Activated CD8-positive, alpha-beta memory T cell treated with anti-CD3 and anti-CD28 coated beads, Interleukin-2, amount 50 U/mL, for 4 hours (primary cell): ENCODE measurements at places on chromosomes 2 and 18.

GRCh38 chr18:64659196-64659595 is 510.3 kb upstream of the LINC00305 start:
- DNase-seq, result no peak

DNA sequence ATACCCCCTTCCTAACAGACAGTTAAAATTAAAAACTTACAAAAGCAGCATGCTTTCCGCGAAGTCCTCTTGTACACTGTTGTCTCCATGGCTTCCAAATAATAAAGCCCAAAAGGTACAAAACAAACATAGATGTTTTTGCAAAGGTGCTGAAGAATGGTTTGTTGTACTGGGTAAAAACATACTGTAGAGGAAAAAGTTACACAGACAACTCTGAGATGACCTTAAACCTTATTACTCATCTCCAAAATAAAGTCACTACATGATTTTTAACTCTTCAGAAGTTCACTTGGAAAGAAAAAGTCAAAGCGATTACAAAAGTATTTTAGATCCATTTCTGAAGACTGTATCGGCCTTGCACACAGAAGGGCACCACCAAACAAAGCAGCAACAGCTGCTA is 6.1 kb downstream of the SLC35F5 start:
- DNase-seq, result no peak

DNA sequence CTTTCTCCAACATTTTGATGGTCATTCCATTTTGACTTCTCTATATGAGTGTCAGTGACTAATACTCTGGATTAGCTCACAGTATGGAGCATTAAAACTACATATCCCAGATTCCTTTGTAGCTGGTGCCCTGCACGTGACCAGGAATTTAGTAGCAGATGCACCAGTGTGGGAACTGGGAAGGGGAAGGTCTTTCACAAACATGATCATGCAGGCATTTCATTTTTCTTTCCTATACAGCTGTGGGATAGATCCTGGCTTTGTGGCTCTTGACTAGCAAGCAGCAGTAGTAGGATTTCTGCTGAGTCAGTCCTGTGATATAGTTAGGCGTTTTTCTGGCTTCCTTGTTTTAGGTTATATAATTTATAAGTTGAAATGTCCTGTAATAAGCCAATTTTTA is 971.0 kb upstream of the CDH2 start:
- DNase-seq, result no peak

DNA sequence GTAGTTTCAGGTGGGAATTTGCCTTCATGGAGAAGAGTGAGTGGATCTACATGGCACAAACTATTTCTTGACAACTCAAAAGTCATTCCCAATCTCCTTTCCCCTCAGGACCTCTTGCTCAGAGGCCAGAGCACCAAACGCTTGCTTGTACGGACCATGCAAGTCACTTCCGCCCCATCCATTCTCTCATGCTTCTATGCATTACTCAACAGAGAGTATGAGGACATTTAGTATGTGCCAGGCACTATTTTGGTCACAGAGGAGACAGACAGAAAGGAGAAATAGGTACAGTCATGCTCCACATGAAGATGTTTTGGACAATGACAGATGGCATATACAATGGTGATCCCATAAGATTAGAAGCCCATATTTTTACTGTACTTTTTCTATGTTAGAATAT is 117.5 kb downstream of the ACTR3 start:
- no peak for DNase-seq

DNA sequence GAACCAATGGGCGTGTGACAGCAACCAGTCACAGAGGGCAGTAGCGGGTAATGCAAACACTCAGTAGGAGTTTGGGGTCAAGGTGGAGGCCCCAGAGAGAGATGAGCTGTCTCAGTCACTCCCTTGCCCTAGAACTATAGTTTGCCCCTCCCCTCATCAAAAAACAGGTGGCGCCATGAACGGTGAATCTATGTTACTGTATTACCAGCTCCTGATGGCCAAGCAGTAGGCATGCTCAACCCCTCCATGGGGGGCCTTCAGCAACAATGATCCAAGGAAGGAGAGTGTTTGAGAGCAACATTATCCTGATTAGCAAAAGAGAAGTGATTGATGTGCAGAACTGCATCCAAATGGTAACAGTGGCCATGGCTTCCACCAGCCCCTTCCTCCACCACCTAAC is 30.4 kb downstream of the TRABD2A start:
- no peak for DNase-seq

GRCh38 chr2:16927398-16927797 is 261.8 kb upstream of the CYRIA start:
- DNase-seq, result no peak

DNA sequence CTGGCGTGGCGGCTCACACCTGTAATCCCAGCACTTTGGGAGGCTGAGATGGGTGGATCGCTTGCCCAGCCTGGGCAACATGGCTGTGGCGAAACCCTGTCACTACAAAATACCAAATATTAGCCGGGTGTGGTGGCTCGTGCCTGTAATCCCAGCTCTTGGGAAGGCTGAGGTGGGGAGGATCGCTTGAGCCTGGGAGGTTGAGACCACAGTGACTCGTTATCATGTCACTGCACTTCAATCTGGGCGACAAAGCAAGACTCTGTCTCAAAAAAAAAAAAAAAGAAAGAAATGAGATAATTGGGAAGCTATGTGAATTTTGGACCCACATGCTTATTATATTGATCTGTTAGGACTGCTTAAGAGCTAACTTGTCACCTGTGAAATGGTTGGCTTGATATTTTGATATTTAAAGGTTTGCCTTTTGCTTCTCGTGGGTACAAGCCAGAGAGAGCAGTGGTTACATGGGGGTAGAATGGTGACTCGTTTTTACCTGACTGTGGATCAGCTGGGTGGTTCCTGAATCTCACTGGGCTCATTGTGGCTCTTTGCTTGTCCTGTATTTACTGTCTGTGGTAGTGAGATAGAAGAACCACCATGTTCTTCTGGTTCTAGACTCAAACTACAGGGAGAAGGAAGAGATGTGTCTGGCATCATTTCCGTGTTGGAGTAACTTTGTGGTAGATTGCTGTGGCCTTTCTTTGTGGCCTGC is 28.9 kb downstream of the ZNF532 start:
- DNase-seq, result no peak

DNA sequence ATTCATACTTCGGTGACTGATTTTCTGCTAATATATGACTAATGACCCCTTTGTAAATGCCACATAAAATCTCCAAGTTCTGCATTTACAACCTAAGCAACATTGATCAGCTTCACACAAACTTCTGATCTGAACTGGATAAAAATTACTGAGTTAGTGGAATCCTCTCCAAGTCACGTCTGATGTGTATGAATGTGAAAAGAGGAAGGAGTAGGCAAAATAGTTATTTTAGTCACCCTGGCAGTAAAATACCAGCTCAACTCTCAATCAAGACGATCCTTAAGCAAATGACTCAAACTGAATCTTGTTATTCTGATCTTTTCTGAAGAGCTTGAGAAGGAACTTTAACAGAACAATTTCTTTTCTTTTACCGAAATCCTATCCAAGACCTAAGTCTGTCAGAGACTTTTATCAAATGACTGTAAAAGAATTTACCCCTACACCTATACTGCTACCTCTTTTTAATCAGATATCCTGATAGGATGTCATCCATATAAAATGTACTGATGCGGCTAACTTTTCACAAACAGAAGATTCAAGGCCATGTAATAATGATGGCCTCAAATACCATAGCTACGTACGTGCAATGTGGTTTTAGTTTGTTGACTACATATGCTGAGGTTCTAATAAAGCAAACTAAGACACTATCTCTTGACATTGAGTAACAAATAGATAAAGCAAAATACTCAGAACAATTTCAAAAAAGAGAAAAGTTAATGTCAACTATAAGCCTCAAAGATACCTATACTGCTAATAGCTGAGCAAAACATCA is 23.7 kb downstream of the CUL3 start:
- no peak for DNase-seq

DNA sequence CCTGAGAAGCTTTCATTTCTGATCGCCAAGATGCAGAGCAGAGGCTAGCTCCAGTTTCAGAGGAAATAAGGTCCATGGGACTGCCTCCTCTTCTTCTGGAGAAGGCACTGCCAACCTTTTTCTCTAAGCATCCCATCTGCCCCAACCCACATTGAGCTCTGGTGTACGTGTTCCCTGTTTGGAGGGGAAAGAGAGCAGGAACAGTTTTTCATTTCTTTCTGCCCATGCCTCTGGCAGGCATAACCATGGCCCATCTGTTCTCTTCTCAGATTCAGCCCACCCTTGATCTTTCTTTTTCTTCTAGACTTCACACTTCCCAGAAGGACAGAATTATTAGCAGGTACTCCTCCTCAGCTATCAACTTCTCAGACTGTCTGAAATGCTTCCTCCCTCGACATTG is 1110.3 kb upstream of the KLHL29 start:
- no peak for DNase-seq

- DNase-seq, result no peak
These were observed 968 bp upstream of the RALBP1 start for GRCh38 chr18:9474108-9474982.

- no peak for DNase-seq
These were observed 605.2 kb downstream of the NR4A2 start for GRCh38 chr2:155727187-155727895.

DNA sequence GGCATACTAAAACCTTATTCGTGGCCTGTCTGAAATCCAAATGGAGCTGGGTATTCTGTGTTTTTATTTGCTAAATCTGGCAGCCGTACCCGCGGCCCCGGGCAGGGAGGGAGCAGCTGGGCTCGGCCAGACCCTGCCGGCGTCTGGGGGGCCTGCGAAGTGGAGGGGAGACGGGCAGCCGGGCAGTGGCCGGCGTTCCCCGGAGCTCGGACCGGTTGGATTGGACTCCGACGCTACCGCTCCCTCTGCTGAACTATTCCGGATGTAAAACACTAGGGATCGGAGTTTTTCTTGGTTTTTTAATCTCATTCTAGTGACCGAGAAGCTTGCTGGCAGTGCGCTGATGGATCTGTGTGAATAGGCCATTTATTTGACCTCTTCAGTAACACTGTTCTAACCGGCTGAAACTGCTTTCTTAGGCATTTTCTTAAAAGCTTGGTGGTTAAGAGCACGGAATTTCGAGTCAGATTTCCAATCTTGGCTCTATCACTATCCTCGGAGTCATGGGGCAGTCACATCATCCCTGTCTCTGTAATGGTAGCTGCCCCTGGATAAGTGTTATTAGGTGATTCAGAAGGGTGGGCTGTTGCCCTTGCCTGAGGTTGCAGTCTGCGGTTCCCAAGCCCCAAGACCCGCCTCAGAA is 694 bp downstream of the UNC50 start:
- DNase-seq, result no peak

- no peak for DNase-seq
These were observed 31.2 kb downstream of the ASB1 start for GRCh38 chr2:238457927-238458324.

DNA sequence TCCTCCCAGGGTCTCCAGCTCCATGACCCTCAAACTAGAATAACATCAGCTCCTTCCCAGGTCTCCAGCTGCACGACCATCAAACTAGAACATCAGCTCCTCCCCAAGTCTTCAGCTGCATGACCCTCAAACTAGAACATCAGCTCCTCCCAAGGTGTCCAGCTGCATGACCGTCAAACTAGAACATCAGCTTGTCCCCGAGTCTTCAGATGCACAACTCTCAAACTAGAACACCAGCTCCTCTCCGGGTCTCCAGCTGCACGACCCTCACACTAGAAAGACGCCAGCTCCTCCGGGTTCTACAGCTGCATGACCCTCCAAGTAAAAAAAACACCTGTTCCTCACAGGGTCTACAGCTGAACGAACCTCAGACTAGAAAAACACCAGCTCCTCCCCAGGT is 312.9 kb upstream of the TFPI start:
- DNase-seq, result no peak

- DNase-seq, result no peak
These were observed 1123.7 kb downstream of the TDRD15 start for GRCh38 chr2:22247466-22247865.

DNA sequence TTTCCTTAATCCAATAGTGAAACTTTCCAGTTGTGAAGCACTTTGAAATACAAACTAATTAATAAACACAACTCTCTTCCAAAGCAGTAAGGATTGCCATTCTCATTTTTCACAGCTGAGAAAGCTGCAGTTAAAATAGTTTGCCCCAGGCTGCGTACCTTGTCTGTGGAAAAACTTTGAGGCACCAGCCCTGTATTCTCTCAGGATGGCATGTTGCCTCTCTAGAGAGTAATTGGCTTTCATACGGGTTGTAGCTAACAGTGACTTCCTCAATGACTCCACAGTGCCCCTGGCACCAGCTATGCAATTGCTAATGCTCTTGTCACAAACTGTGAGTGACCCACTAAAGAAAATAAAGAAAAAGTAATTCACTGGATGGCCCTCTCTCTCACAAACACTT is 345.7 kb downstream of the MTX2 start:
- no peak for DNase-seq
